ENCODE measurements at places on chromosomes 2 and 18.

GRCh38 chr18:7414459-7414858 is 152.7 kb upstream of the PTPRM start:
- DNase-seq, result no peak

- DNase-seq, result no peak
Observed at GRCh38 chr18:55651236-55651635, 63.2 kb upstream of the TCF4 start.

- no peak for DNase-seq
Observed at GRCh38 chr2:111898703-111899514, 502 bp downstream of the MERTK start.

DNA sequence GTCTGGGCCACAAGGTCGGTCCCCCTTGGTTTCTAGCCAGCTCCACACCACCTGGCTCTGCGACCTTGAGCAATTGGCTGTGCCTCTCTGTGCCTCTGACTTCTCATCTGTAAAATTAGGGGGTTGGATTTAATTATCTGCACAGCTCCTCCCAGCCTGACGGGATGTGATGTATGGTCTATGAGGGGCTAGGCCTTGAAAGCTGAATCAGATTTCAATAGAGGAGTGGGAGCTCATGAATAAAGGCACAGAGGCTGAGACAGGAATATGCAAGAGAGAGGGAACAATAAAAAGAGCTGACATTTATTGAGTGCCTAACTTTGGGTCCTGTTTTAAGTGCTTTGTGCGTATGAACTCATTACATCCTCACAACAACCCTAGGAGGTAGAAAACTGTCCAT is 104.7 kb downstream of the ALK start:
- DNase-seq, result no peak

DNA sequence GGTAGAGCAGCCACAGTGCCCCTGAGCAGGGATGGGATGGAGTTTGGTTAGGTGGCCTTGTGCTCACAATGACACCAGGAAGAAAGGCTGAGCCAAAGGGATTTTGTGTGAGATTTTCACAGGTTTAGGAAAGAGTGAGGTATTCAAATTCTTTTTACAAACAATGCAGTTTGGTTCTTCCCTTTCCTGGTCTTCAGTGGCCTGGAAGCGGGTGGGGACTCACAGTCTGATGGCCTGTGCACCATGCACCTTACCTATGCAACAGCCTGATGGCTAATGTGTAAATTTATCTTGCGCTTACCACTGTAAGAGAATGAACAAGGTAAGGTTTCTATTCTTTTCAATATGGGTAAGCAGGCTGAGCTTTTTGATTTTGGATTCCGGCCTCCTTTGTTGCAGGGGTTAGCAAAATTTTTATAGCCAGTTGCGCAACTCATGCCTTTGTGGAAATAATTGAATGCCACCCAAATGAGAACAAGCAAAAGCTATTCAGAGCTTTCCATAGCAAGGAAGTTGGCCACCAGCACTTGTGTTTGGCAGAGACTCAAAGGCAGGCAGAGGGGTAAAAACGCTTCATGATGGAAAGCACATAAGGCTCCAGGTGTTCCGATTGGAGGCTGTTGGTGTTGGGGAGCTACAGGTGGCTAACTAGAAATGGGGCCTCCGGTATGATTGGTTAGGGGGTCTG is 23.8 kb upstream of the IL1R2 start:
- DNase-seq, result peak; percentile 62

DNA sequence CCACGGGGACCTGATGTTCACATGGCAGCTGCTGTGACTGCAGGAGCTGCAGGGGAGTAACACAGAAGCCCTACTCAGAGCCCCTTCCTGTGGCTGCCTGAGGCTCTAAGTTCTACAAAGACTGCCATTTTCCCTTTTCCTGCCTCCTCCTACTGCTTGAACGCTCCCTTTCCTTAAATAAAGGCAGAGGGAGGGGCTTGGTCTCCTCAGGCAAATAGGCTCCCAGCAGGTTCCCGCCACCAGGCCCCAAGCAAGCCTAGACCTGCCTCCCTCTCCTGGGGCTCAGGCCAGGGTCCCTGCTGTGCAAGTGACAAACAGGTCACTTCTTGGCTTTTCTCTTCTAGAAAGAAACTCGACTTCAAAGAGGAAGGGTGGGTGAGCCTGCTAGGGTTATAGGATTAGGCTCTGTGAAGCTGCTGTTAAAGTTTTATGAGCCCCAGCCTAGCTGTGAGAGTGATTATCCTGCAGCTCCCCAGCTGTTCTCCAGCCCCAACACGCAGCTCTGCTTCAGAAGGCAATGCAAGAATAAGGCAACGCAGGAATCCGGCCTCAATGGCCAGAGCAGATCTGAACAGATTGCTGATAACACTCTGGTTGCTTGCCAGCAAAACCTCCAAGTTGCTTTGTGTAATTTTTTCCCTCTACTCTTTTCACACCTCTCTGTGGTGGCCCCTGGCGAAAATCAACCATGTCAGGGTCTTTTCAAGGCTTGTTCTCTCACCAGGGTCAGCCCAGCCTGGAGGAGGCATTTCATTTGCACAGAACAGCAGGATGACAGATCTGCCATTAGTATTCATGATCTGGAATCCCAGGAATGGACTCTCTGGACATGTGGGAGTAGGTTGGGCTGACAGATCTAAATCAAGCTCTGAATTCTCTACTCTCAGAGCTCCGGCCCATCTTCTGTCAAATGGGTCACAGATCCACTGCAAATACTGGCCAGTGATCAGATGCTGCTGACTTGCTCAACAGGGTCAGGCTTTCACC is 71.3 kb downstream of the MRO start:
- DNase-seq, result no peak

GRCh38 chr2:218792433-218792832 is 10.5 kb downstream of the CYP27A1 start:
- DNase-seq, result no peak

DNA sequence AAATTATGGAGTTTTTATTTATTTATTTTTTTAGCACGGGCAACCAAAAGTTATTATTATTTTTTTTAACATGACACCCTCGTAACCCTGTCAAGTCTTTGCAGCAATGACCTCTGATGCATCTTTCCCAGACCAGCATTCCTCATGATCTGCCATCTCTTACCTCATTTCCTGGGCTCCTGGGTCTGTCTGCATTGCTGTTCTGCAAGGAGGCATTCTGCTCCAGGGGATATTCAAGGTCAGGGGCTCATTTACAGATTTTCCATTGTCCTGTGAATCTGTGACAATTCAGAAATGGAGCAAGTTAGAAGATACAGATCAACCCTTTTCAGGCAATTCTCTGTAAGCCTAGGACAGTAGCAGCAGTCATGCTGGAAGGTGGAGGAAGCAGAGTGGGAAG is 43.0 kb downstream of the NGEF start:
- no peak for DNase-seq

- no peak for DNase-seq
Observed at GRCh38 chr2:64210816-64211215, 66.6 kb upstream of the PELI1 start.

DNA sequence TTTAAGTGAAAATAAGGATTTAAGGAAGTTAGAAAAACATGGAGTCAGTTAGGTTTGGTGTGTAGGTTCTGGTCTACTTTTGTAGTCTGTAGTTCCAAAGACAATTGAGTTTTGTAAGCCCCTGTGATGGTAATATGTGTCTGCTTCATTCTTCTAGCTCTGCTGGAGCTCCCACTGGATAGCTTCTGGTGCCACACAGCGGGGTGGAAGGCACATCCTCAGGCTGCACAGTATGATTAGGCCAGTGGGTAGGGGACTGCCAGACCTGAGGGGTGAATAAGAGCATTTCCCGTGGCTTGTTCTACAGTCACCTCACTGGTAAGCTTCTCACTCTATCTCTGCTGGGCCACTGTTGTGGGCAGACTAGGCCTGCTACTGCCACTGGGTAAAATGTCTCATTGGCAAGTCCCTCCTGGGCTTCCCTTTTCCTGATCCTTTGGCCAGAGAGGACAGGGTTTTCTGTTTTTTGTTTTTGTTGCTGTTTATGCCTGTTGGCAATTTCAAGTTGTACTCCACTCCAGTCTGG is 44.5 kb downstream of the TMEM131 start:
- no peak for DNase-seq

- no peak for DNase-seq
Observed at GRCh38 chr18:50312296-50313030, 25.0 kb upstream of the CXXC1 start.

DNA sequence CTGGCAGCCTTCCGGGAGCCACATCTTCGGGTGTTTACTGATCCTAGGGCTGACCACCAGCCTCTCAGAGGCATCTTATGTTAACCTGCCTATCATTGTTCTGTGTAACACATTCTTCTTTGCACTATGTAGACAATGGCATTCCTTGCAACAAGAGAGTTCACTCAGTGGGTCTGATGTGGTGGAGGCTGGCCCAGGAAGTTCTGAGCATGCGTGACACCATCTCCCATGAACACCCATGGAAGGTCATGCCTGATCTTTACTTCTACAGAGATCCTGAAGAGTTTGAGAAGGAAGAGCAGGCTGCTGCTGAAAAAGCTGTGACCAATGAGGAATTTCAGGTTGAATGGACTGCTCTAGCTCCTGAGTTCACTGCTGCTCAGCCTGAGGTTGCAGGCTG is 15.3 kb upstream of the ALMS1 start:
- no peak for DNase-seq

- no peak for DNase-seq
Observed at GRCh38 chr2:143823296-143823695, 694.1 kb downstream of the ARHGAP15 start.

GRCh38 chr2:230751062-230751461 is 38.4 kb downstream of the CAB39 start:
- DNase-seq, result no peak

DNA sequence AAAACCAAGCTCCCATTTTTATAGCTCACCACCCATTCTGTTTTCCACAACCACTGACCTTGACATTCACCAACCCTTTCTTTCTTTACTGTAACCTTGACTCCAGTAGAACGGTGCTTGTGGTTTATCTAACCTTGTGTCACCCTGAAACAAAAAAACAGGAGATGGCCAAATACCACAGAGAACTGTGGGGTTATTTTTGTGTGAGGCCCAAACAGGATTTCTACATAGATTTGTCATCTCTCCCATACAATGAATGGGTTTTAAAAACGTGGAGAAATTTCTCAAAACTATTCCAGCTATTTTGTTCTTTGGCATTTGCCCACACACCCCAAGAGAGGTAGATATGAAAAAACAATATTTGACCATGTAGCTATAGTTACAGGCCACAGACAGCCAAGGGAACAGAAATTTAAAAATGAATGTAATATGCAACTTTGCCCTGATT is 231.3 kb upstream of the TANK start:
- DNase-seq, result no peak

DNA sequence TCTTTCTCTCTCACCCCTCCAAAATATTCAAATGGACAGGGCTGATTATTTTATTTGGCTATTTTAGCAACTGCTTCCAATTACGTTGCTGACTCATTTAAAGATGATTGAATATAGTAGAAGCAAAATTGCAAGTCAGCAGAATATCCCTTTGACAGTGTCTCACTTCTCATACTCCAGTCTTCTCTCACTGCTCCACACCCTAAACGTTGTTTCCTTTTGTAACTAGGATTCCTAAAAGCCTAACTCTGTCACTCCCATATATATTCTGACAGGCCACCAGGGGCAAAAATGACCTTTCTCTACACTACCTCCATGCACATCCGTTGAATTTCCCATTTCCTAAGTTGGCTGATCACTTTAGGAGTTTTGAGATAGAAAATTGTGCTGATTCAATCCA is 351.1 kb downstream of the RND3 start:
- DNase-seq, result no peak

DNA sequence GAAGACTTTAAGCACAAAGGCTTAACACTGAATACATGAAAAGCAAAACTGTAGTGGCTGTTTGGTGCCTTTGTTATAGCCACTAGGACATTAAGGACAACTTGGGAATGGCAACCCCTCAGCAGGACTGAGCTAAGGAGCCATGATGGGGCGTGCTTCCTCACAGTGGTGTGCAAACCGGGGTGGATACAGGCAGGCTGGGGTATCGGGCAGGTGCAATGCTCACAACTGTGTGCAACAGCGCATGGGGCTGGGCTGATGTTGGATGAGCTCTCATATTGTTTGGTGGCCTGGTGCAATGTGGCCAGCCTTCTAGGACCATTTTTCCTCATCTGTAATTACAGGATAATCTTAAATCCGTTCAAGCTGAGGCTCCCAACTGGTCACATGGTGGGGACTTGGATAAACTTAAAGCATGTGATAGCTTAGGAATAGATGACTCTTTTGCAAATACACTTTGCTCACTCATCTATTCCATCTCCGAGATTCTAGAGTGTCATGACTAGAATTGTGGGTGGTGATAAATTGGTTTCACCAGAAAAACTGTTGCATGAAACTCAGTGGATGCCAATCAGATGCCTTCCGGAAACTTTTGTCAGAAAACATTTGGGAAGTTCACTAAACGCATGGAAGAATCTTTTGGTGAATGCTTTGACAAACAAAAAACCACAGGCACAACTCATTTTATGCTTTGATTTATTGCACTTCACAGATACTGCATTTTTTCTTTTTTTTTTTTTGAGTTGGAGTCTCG is 116.5 kb downstream of the PXDN start:
- DNase-seq, result no peak

- DNase-seq, result no peak
Observed at GRCh38 chr2:174106736-174107135, 141.6 kb upstream of the SP3 start.

- no peak for DNase-seq
Observed at GRCh38 chr2:30235859-30236535, 4.7 kb downstream of the LBH start.

GRCh38 chr2:143420313-143420712 is 291.1 kb downstream of the ARHGAP15 start:
- DNase-seq, result no peak

DNA sequence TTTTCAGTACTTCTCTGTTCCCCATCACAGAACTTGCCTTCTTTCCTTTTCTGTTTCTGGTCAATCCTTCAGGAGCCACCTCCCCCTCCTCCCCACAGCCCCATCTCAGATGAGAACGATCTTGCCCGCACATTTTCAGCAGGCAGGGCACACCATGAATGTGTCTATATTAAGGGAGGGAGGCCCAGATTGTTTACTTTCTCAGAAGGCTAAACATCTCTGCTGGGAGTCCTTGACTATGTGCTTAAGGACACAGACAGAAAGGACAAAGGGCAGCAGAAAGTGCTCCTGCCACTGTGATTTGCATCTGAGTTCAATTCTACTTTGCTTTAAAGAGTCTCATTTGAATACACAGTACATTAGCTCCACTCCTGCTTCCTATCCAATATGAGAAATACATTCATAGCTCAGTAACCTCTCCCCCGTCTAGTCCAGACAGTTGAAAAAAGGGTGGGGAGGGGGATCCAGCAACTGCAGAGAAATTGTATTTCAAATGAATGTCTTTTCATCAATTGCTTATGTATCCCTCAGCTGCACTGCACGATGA is 175.0 kb upstream of the PARD3B start:
- no peak for DNase-seq

DNA sequence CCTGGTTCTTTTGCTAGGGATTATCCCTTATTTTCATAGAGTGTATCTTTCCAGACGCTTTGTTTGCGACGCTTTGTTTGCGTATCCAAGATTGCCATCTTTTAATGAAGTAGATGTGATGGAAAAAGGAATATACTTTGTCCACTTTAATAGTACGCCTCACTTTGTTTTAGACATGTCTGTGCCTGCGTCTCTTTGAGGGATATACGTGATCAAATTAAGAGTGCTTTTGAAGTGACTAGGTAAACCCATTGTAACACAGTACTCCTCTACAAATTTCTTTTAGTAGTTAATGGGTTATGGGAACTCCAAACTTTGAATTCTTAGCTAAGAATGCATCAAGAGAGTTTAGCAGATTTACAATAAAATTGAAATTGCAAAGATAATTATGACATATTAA is 27.9 kb downstream of the ACSL3 start:
- DNase-seq, result no peak

- DNase-seq, result no peak
Observed at GRCh38 chr2:221289389-221289788, 282.7 kb downstream of the EPHA4 start.

Data from NCI-H1105 (cell line).